ENCODE measurements at places on chromosomes 5 and 9.
A peak's percentile ranks its signal among the peaks of the same experiment; 100 is the strongest.

- DNase-seq = no peak
These were observed 239.1 kb upstream of the NUDT12 start for GRCh38 chr5:103801681-103802080.

DNA sequence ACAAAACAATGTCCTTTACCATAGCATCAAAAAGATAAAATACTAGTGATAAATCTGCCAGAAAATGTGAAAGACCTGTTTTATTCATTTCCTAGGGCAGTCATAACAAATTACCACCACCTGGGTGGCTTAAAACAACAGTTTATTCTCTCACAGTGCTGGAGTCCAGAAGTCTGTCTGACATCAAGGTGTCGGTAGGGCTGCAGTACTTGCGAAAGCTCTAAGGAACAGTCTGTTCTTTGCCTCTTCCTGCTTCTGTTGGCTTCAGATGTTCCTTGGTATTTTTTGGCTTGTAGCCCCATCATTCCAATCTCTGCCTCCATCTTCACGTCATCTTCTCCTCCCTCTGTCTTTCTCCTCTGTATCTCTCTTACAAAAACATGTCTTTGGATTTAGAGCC is 51.0 kb downstream of the PTPDC1 start:
- peak; percentile 14 for DNase-seq

GRCh38 chr9:119959846-119960545 is 590.8 kb upstream of the BRINP1 start:
- no peak for DNase-seq

DNA sequence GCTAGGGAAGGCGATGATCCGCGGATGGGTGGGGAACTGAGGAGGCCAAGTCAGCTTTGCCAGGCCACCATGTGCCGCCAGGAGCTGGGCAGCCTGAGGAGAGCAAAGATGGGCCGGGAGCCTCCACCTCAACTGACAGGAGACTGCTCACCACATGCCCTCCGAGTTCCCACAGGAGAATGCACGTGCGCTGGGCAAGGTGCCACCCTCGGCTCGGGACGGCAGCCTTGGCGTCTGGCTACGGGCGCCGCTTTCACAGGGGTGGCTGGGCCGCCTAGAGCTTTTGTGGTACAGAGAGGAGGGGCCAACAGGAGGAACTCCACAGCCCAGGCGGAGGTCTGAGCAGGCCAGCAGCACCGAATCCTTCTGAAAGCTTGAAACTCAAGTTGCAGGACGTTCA is 5.3 kb upstream of the TBC1D9B start:
- no peak for DNase-seq

GRCh38 chr5:172481011-172481800 is 26.9 kb upstream of the SH3PXD2B start:
- no peak for DNase-seq

- no peak for DNase-seq
These were observed 171.3 kb downstream of the CFAP90 start for GRCh38 chr5:7679663-7680062.

DNA sequence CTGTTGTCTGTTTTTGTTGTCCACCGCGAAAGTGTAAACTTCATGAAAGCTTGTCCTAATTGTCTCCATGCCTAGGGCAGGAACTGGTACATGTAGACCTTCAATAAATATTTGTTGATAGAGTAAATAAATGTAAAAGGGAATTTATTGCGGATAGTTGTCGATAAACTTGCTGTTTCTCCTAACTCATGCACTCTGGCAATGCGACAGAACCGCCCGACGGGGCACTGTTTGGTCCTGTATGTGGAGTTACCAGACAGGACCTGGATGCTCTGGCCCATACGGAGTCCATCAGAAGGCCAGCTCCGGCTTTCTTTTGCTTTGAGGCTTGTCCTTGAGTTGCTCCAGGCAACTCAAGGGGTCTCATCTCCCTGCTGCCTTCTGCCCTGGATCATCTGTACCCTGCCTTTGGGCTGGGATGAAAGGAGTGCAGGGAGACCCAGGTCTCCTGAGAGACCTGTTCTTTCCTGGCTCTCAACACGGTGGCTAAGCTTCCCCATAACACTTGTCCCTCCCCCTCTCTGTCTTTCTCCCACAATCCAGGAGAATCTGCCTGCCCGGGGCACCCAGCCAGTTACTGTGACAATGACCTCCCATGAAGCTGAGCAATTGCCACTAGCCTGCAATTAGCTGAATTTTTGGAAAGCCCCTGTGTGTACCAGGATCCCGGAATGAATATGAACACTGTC is 149.5 kb upstream of the PTCH1 start:
- DNase-seq = no peak

DNA sequence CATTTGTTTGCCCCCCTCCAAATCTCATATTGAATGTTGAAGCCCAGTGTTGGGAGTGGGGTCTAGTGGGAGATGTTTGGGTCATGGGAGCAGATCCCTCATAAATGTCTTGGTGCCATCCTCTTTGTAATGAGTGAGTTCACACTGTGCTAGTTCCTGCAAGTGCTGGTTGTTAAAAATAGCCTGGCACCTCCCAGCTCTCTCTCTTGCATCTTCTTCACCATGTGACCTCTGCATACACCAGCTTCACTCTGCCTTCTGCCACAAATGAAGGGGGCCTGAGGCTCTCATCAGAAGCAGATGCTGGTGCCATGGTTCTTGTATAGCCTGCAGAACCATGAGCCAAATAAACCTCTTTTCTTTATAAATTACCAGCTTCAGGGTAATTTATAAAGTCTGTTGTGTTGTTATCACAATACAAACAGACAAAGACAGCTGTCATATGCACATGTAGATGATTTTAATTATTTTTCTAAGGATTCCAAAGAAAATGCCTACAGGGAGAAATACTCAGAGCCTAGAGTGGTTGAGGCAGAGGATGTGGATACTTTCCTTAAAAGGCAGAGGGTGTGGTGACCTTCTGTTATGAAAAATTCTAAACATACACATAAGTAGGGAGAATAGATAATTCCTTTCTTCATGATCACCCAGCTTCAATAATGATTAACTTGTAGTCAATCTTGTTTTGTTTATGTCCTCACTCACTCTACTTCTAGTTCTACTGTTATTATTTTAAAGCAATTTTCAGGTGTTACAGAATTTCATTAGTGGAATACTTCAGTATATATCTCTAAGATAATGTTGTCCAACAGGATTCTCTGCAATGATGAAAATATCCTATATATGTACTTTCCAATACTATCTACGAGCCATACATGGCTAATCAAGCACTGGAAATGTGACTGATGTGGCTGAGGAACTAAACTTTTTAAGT is 75.1 kb upstream of the RANBP6 start:
- no peak for DNase-seq

GRCh38 chr5:172898218-172898842 is 60.9 kb upstream of the RPL26L1 start:
- no peak for DNase-seq

GRCh38 chr9:135468854-135469521 is 10.6 kb upstream of the PPP1R26 start:
- DNase-seq = no peak

DNA sequence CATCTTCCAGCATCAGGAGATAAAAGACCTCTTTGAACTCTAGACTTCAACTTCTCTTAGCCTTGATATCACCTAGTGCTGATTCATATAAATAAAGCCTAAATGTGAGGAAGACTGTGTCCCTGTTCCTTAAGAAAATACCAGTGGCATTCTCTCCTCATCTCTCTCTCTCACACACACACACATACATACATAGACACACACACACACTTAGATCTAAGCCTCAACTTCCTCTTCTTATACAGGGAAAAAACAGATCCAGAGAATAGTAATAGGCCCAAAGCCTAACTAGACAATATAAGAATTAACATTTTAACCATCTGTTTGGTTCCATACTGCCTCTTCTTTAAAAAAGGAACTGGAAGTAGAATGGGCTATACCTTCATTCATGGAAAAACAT is 195.3 kb upstream of the NR4A3 start:
- DNase-seq = no peak

Measured in tongue (tissue), 3 donors.